ENCODE measurements at places on chromosomes 1 and 21.

GRCh38 chr1:58774027-58774426 is 9.8 kb downstream of the JUN start:
- no peak for DNase-seq

DNA sequence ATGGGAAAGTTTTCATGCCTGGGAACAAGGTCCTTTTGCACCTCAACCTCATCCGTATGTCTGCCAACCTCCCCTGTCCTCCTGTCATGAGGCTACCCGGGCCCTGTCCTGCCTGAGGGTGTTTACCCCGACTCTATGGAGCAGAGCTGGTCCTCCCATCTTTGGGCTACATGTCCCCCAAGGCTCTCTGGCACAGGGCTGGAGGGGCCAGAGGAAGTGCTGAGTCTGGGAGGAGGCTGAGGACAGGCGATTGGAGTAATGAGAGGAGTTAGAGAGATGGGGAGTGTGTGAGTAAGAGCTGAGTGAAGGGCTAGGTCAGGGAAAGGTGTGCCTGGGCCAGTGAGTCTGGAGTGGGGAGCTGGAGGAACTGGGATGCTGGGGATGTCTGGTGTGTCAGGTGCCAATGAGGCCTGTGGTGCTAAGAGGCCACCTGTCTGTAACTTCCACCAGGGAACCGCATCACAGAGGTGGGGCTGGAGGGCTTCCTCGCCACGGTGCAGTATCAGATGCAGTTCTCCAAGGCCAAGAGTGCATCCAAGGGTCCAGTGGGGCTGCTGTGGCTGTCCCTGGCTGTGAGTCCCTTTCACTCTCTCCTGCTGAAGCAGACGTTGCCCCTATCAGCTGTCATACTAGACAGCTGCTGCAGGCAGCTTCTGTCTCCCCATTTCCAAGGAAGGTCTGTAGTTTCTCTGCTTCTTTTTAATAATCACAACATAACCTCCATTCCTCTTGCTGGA is 11.7 kb downstream of the LRRC71 start:
- no peak for DNase-seq

GRCh38 chr1:14977338-14977931 is 176.1 kb upstream of the TMEM51 start:
- DNase-seq: no peak

DNA sequence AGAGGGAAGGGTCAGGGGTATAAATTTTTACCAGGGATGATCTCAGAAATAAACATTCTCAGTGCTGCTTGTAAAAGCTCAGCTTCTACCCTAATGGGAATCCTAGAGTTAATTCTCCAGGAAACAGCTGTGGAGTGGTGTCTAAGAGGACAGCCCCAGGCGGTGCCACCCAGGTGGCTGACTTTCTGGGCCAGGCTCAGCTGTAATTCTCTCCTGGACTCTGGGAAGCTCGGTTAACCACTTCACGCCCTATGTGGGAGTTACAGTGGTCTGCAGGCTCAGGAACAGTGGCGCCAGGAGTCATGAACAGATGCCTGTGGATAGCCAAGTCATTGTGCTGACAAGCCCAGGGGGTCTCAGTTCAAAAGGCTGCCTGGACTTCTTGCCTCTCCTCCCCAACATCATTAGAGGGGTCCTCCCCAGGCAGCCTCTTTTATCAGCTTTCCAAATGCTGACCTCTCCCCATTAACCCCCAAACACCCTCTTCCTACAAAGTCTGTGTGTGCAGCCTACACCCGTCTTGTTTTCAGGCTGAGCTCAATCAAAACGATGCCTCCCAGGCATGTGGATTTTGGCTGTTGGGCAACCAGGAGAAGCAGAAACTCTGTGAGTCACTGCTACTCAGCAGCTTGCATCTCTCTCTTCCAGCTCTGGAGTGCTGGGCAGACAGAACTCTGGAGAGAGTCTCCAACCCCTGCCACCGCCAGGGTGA is 1.2 kb downstream of the HHIPL2 start:
- DNase-seq: peak; percentile 9

- DNase-seq: no peak
Observed at GRCh38 chr1:34263406-34263805, 86.7 kb downstream of the C1orf94 start.

DNA sequence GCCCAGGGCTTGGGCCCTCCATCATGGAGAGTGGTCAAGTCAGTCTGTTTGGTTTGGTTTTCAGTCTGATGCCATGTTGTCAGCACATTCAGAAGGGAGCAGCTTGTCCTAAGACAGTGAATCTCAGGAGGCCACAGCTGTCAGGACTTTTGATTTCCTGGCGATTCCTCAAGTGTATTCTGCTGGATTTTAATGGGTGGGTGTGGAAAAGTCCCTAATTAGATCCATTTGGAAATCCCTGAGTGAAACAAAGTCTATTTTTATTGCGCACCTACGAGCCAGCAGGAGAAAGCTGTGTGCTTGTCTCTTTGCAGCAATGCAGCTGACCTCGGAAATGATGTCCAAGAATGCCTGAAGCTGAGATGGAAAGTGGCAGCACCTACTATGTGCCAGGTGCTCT is 21.6 kb upstream of the FHAD1 start:
- no peak for DNase-seq

GRCh38 chr1:157472959-157473358 is 79.4 kb downstream of the FCRL5 start:
- no peak for DNase-seq

- DNase-seq: no peak
Observed at GRCh38 chr1:156933136-156933535, 12.7 kb downstream of the LRRC71 start.

GRCh38 chr1:160779626-160780397 is 16.2 kb upstream of the LY9 start:
- DNase-seq: no peak

DNA sequence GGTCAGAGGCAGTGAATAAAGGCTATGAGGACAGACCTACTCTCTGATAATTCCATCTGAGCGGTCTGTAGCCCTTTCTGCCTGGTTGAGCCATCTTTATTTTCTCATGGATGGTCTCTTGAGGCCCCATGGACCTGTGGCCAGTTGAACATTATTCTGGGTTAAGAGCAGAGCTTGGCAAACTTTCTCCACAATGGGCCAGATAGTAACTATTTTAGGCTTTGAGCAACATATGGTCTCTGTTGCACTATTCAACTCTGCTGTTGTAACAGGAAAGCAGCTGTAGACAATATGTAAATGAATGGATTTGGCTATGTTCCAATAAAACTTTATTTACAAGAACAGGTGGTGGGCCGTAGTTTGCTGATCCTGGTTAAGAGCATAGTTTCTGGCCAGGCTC is 62.7 kb downstream of the KAZN start:
- no peak for DNase-seq
